Calu3 (cell line): ENCODE measurements at places on chromosomes 6 and 20. TPM values are rescaled to one million over a fixed set of nuclear protein-coding genes. Genes with fewer than 3 reads are reported as not detected.

GRCh38 chr6:133046576-133046975 lies 194.6 kb upstream of the EYA4 start:
- DNase-seq = no peak
- no peak overlapping the region for H3K27ac ChIP-seq
- H3K27me3 ChIP-seq = no peaks in the 10 kb centered on the region
- H3K4me1 ChIP-seq = no peaks in the 10 kb centered on the region

The ADGRG6 gene
- total RNA-seq = 84.6 and 109 TPM in 2 replicates

DNA sequence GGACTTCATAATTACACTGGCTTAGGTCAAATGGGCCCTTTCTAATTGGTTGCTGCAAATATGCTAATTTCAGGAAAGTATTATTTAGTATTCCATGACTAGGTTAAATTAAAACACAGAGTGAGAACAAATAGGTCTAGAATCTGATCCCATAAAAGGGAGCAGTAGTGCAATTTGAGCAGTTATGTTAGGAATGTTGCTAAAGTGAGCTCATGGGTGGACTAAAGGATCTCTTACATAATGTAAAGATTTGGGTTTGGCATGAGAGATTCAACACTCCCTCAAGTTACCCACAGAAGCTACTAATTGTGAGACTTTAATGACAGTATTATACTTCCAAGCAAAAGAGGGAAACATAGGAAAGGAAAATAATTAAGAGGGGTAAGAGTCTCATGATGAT lies 109.1 kb downstream of the C6orf58 start:
- DNase-seq = no peak
- H3K27me3 ChIP-seq = peaks cover 46% of the 10 kb centered on the region
- no peak overlapping the region for H3K4me3 ChIP-seq
- no peak overlapping the region for H3K27ac ChIP-seq

The AKAP12 gene
- total RNA-seq = 21.8 and 31.8 TPM in 2 replicates

GRCh38 chr20:37755665-37756064 lies 61.8 kb downstream of the CTNNBL1 start:
- DNase-seq = no peak
- H3K27ac ChIP-seq = no peak overlapping the region
- H3K4me3 ChIP-seq = no peak overlapping the region
- H3K36me3 ChIP-seq = peaks cover 4% of the 10 kb centered on the region

- H3K4me3 ChIP-seq = no peak overlapping the region
- no peak overlapping the region for H3K27ac ChIP-seq
- DNase-seq = no peak
- H3K4me1 ChIP-seq = no peaks in the 10 kb centered on the region
- H3K36me3 ChIP-seq = peaks cover 5% of the 10 kb centered on the region
These were observed 290.9 kb downstream of the FARS2 start for GRCh38 chr6:5552243-5552642.

The WFDC2 gene
- 295 TPM in 2 replicates for total RNA-seq

GRCh38 chr20:56554869-56555268 lies 21.8 kb downstream of the FAM209B start:
- DNase-seq = peak; percentile 58
- H3K27me3 ChIP-seq = peaks cover 57% of the 10 kb centered on the region
- H3K4me1 ChIP-seq = peaks cover 9% of the 10 kb centered on the region
- H3K27ac ChIP-seq = no peak overlapping the region
- no peak overlapping the region for H3K4me3 ChIP-seq
